Kidney (tissue), 22 donors: ENCODE measurements at places on chromosomes 16 and 17. TPM values are rescaled to one million over a fixed set of nuclear protein-coding genes. Genes with fewer than 3 reads are reported as not detected.

Gene ITGA3
- 367 TPM for total RNA-seq

Gene BCO1
- 3.0 TPM for total RNA-seq

Gene SLFN13
- 24.5 TPM for total RNA-seq

Gene TMEM238L
- 0.47 TPM for total RNA-seq

Gene MYH3
- 2.9 TPM for total RNA-seq

GRCh38 chr17:57512691-57513090, 232.4 kb downstream of the CCDC182 start:
- H3K27me3 ChIP-seq, result no peaks in the 10 kb centered on the region
- no peak overlapping the region for H3K4me3 ChIP-seq
- no peak for DNase-seq
- no peaks in the 10 kb centered on the region for H3K36me3 ChIP-seq

DNA sequence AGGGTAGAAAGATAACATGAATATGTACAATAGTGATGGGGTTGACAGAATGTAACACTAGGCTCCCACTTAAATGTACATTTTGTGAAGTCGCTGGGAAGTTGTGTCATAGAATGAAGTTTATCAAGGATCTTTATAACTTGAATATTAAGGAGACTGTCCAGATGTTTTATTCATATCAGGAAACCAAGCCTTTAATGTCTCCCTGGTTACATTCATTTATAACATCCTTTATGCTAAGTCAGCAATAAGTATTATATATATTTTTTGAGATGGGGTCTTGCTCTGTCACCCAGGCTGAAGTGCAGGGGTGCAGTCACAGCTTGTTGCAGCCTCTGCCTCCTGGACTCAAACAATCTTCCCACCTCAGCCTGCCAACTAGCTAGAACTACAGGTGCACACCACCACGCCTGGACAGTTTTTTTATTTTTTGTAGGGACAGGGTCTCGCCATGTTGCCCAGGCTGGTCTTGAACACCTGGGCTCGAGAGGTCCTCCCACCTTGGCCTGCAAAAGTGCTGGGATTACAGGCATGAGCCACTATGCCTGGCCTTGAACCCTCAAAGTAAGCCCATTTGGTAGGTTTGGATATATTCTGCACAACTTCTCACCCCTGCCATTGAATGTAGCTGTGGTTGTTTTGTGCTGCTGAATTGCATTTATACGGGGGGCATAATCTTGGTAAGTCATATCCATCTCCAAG, 14.1 kb downstream of the CLTC start:
- no peak overlapping the region for H3K4me3 ChIP-seq
- H3K4me1 ChIP-seq, result peaks cover 32% of the 10 kb centered on the region
- DNase-seq, result no peak
- no peaks in the 10 kb centered on the region for H3K36me3 ChIP-seq

DNA sequence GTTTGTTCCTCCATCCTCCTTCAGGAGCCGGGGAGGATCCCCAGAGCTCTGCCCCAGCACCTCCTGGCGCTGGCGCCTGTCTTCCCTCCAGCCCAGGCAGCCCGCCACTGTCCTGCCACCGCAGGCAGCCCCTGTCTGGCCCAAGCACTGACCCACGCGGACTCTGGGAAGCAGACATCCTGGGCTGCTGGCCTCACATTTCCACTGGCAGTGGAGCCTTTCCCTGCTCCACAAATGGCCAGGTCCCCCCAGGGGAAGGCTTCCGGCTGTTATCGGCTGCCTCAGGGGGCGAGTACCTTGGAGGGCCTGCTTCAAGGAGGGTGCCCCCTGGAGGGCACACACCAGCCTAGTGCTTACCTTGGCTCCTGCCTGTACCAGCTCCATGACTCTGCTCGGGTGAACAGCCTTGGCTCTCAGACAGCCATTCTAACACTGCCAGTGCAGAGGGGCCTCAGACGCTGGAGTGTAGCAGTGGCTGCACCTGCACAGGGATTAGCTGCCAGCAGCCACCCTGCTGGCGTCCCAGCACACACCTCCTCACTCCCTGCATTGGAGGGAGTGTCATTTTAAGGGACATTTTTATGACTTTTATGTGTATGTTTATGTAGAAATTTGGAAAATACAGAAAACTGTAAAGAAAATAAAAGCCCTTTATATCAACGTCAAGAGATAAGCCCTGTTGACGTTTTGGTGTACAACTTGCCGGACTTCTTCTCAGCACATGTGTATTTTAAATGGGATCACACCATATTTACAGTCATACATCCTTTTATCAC, 21.0 kb downstream of the ACE start:
- no peaks in the 10 kb centered on the region for H3K27me3 ChIP-seq
- no peaks in the 10 kb centered on the region for H3K36me3 ChIP-seq
- H3K4me3 ChIP-seq, result no peak overlapping the region
- H3K27ac ChIP-seq, result no peak overlapping the region

- no peaks in the 10 kb centered on the region for H3K4me1 ChIP-seq
- DNase-seq, result peak; percentile 71
- H3K27ac ChIP-seq, result no peak overlapping the region
- H3K36me3 ChIP-seq, result no peaks in the 10 kb centered on the region
- H3K4me3 ChIP-seq, result no peak overlapping the region
- peaks cover 18% of the 10 kb centered on the region for H3K27me3 ChIP-seq
Measured at GRCh38 chr16:86240716-86241363, 269.5 kb upstream of the FOXF1 start.

DNA sequence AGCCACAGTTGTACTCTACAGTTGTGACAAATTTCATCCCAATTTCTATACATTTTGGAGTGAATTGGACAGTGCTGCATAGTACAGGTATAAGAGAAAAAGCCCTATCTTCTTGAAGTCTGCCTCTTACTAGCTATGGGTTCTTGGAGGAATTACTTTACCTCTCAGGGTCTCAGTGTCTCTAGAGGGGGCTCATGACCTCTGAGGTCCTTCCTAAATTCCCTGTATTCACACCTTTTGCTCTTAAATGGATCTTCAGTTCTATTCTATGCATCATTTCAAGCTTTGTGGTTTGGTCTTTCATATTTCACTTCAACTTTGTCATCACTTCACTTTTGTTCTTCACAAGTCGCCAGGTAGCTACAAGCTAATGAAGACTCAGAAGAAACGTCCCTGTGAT, 71.2 kb upstream of the ERCC4 start:
- no peak overlapping the region for H3K27ac ChIP-seq
- H3K27me3 ChIP-seq, result no peaks in the 10 kb centered on the region
- H3K4me1 ChIP-seq, result no peaks in the 10 kb centered on the region
- no peak for DNase-seq
- no peak overlapping the region for H3K4me3 ChIP-seq

- peak overlapping the region; percentile 87 for H3K27ac ChIP-seq
- no peaks in the 10 kb centered on the region for H3K36me3 ChIP-seq
- DNase-seq, result peak; percentile 55
- H3K4me1 ChIP-seq, result no peaks in the 10 kb centered on the region
- H3K4me3 ChIP-seq, result peak overlapping the region; percentile 71
- no peaks in the 10 kb centered on the region for H3K27me3 ChIP-seq
Measured at GRCh38 chr17:64128787-64129514, 993 bp downstream of the ERN1 start.

DNA sequence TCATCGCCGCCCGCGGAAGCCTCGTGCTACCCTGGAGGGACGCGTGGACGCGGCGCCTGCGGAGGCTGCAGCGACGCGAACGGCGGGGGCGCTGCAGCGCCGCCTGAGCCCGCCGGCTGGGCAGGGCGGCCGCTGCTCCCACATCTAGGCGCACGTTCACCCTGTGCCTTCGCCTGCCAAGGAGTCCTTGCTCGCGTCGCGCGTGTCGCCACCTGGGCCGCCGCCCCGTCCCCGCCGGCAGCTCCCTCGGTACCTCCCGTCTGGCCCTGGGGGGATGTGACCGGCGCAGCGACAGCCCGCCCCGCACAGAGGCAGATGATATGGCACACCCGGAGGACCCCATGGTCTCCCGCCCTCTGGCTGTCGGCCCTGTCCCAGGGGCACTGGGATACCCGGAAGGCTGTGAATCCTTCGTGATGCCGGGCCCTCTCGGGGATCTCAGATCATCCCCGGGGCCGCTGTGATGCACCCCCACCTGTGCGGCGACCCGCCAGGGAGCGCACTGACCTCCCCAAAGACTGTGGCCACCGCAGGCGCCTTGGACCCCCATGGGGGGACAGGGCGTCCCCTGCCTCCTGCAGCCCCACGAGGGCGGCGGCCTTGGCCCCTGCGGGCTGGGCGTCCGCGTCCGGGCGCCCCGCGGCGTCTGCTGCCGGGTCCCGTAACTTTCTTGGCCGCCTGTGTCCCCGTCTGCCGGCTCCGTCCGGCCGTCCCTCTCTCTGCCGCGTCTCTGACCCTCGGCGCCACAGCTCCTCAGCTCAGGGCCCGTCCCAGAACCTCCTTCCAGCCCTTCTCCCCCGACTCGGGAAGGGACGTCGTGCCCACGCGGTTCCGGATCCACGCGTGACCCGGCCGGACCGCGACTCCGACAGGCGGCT, 689 bp upstream of the TBC1D24 start:
- peak overlapping the region; percentile 87 for H3K27ac ChIP-seq
- H3K36me3 ChIP-seq, result no peaks in the 10 kb centered on the region
- peak overlapping the region; percentile 58 for H3K4me3 ChIP-seq

DNA sequence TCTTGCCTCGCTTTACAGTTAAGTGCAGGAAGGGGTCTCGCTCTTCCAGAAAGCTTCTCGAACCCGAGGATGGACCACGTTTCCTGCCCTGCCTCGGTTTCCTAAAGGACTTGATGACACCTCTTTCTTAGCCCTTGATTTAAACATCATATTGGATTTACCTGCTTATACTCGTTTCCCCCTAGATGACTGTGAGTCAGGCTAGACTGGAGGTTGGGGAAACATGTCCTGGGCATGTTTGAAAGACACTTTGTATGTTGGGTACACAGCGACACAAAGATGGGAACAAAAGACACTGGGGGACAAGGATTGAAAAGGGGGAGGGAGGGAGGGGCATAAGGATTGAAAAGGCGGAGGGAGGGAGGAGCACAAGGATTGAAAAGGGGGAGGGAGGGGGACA, 30.0 kb downstream of the SDK2 start:
- no peak overlapping the region for H3K4me3 ChIP-seq
- DNase-seq, result no peak
- no peaks in the 10 kb centered on the region for H3K4me1 ChIP-seq
- no peaks in the 10 kb centered on the region for H3K27me3 ChIP-seq

DNA sequence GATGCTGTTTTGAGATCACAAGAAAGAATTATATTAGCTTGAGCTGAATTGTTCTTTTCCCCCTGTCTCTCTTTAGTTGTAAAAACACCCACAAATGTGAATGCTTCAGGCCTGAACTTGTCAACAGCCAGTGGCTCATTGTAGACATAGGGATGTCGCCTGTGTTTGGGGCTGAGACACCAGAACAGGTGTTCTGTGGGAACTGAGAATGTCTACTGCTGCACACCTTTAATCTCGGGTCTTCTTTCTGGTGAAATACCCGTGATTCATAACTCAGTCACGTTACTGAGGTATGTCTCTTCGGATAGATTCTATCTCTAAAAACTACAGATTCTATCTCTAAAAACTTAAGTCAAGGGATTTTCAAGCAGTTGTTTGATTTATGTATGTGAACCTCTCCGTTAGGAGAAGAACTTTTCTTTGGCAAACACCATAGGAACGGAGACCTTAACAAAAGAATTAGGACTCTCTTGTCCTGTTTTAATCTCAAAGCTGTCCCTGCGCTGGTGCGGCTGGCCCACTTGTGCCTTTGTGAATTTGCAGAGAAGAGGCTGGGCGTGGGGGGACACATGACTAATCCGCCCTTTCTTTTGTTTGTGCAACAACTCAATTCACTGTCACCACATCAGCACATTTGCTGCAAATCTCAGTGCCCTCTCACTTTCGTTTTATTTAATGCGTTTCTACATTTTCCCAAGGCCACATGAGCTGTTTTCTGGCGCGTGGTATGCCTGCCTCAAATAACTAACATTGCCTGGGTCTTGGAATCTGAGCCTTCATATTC, 643.0 kb downstream of the MAF start:
- no peaks in the 10 kb centered on the region for H3K4me1 ChIP-seq
- no peak overlapping the region for H3K27ac ChIP-seq
- no peaks in the 10 kb centered on the region for H3K27me3 ChIP-seq
- DNase-seq, result no peak
- no peak overlapping the region for H3K4me3 ChIP-seq

- DNase-seq, result peak; percentile 72
- no peaks in the 10 kb centered on the region for H3K36me3 ChIP-seq
- no peaks in the 10 kb centered on the region for H3K27me3 ChIP-seq
- H3K27ac ChIP-seq, result no peak overlapping the region
Measured at GRCh38 chr17:34797720-34798119, 163.5 kb downstream of the CCT6B start.

DNA sequence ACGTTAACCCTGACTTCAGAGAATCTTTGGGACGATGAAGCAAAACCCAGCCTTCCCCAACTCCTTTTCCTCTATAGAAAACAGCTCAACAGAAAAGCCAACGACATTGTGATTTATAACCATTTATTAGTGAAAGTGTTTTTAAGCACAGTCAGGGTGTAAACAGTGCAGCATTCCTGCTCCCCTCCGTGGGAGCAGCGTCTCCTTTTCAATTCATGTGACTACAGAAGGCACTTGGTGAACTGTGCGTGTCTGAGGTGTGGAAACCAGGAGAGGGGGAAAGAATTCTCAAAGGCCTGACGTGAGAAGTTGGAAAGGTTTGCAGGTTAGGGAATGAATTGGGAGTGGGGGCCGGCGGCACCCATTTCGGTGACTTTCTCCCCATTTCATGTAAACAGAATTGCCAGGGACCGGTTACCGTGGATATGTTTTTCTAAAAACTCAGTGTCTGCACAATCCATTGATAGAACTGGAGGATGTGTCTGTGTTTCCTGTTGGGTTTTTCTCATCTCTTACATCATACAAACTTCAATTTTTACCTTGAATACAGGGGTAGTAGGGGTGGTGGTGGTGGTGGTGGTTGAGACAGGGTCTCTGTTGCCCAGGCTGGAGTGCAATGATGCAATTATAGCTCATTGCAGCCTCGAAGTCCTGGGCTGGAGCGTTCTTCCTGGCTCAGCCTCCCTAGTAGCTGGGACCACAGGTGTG, 53.1 kb downstream of the NDE1 start:
- H3K27me3 ChIP-seq, result no peaks in the 10 kb centered on the region
- H3K27ac ChIP-seq, result no peak overlapping the region
- peaks cover 13% of the 10 kb centered on the region for H3K36me3 ChIP-seq
- no peak overlapping the region for H3K4me3 ChIP-seq
- no peak for DNase-seq
